Activated CD8-positive, alpha-beta memory T cell treated with anti-CD3 and anti-CD28 coated beads, Interleukin-2, amount 50 U/mL, for 4 hours (primary cell): ENCODE measurements at places on chromosomes 5 and 9.

DNA sequence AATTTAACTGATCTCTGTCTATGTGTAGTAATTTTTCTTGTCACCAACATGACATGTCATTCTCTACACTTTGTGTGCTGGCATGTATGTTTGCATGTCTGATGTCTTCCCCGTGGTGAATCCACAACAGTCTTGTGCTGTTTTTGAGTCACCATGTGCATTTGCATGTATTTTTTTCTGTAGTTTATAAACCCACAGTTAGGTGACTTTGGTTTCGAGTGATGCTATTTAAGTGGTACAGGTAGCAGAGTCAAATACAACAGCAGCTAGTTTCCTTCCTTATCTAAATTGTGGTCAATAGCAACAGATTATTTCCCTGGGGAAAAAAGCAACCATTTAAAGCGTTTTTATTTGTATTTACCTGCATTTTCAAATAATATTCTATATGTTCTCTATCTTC lies 89.9 kb upstream of the FSD1L start:
- DNase-seq = no peak

GRCh38 chr5:170166101-170166500 lies 60.4 kb downstream of the FOXI1 start:
- DNase-seq = no peak

DNA sequence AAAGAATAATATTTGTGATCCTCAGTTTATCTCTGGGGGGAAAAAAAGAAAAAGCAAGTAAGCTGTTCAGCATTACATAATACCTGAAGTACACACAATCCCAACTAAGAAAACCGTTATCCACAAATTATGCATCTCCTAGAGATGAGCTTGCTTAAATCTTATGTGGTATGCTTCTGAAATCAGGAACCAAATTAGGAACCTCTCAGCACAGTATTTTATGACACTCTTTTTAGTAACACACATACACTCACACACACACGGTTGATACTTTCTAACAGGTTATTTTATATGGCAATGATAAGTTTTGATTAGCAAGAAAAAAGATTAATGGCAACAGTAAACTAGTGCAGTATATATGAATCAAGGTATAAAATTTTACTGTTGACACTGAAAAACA lies 1.2 kb upstream of the ZNF510 start:
- DNase-seq = no peak

DNA sequence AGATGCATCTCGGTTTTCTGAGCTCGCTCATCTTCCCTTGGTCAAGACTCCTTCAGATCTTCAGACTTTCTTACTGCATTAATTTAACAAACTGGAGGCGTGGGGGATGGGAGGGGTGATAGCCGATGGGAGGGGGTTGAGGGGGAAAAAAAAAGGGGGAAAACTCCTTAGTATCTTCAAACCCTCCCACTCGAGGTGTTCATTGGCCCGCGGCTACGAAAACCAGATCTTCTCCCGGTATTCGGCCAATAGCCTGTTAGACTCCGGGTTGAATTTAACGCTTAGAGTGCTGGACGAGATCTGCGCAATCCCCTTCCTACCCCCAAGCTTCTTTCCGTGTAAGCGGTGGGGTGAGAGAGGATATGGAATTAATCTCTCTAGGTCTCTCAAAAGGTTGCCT lies 689 bp upstream of the GLRA1 start:
- no peak for DNase-seq

DNA sequence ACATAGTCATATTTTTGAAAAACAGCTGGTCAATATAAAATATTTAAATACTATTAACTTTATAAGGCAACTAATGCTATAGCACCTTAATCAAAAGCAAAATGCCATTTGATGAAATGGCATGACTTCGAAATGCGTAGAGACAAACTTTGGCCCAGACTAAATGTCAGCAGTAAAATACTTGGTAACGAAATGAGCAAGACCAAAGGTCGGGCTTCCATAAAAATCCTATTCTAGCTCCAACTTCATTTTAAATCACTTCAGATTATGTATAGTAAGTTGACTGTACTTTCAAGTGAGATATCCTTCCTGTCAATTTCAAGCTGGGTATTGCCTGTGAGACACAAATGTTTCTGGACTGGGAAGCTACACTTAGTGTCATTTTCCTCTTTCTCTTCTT lies 805.4 kb upstream of the ZNF608 start:
- DNase-seq = no peak

GRCh38 chr9:81693671-81694378 lies 4.5 kb upstream of the TLE1 start:
- DNase-seq = no peak

- DNase-seq = peak; percentile 47
These were observed 57.9 kb upstream of the IER5L start for GRCh38 chr9:129235931-129236331.

DNA sequence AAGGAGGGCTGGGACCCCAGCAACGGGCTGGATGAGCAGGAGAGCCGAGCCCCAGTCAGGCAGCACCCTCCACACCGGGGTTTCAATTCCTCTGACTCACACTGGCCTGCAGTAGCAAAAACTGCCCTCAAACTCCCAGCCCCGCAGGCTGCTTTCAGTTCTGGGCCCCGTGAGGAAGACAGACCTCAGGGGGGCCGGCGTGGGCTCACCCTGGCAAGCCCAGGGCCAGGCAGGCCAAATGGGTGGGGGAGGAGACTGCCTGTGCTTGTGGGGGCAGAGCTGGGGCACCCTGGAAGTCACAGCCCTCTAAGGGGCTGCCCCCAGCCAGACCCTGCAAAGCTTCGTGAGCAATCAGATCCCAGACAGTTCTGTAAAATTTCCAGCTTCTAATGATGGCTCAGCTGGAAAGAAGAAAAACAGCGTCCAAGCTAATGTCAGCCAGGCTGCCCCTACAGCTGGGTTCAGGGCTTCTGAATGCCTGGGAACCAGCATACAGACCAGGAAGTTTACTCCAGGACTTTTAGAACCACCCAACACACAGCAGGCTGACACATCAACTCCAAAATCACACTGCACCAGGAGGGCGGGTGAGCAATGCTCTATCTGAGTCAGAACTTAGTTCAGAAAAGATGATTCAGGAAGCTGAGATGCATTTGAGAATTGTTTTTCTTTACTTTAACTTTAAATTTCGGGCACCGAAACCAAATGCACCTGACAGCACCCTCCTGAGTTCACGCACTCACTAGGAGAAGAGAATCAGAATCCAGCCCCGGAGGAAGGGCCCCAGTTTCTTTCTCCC lies 34.7 kb downstream of the LPCAT1 start:
- DNase-seq = peak; percentile 43

DNA sequence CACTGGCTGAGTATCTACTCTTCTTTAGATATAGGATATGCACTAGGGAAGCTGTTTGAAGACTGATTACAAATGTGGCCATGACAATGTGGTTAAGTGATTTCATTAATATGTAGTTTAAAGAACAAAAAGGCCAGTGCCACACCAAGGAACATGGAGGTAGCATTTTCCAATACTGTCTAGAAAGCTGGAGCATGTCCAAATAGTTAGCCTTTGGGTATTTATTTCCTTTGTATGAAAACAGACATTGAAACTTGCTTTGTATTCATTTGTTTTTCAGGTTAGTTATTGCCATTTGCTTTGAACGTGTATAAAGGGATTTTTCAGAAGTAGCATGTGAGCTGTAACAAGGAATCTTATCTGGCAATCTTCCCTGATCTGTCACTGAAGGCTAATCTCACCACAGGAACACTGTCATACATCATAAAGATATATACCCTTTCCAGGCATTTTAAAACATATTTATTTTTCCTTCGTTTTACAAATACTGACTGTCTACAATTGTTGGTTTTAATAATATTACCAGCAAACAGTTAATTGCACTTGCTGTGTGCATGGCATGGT lies 93.4 kb downstream of the PLPPR1 start:
- no peak for DNase-seq

- DNase-seq = no peak
These were observed 304.2 kb downstream of the YTHDC2 start for GRCh38 chr5:113817683-113818082.
